ENCODE measurements at places on chromosomes 12 and 14.

DNA sequence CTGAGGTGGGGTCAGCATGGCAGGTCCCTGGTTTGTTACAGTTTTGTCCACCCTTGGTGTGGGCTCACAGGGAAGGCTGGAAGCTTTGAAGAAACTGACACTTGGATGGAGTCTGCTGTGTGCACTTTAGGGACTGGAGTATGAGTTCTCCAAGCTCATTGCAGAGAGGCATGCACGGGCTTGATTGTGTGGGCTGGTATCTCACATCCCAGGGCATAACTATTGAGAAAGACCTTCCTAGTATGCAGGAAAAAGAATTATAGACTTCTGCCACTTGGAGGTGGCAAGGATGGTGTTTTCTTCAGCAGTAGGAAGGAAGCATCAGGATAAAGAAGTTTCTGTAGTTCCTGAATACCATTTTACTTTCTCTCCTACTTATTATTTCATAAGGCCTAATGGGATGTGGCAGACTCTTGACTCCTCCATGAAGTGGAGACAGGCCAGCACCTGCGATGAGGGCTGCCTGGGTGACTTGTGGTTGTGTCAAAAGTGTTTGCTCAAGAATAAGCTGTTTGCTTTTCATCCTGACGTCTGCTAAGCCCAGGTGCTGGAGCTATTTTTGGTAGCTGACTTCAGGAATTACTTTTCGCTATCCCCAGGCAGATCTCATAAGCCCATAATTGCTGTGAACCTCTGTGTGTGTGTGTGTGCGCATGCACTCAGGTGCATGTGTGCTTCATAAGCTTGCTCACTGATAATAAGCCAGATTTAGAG, 125.8 kb downstream of the KTN1 start:
- DNase-seq, result no peak

DNA sequence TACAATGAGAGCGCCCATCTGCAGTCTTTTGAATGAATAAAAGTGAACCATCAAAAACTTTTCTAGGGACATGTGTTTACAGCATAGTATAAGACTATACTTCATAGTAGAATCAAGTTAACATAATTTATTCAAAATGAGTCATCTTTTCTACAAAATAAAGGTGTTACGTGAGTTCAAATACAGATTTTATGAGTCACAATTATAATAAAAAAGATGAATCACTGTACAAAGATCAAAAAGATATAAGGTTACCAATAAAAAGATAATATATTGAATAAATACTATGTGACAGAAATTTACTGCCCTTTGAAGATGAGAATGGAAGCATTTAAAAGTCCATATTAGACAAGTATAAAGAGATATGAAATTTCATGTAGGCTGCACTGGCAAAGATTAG, 2.8 kb downstream of the MBIP start:
- DNase-seq, result no peak

DNA sequence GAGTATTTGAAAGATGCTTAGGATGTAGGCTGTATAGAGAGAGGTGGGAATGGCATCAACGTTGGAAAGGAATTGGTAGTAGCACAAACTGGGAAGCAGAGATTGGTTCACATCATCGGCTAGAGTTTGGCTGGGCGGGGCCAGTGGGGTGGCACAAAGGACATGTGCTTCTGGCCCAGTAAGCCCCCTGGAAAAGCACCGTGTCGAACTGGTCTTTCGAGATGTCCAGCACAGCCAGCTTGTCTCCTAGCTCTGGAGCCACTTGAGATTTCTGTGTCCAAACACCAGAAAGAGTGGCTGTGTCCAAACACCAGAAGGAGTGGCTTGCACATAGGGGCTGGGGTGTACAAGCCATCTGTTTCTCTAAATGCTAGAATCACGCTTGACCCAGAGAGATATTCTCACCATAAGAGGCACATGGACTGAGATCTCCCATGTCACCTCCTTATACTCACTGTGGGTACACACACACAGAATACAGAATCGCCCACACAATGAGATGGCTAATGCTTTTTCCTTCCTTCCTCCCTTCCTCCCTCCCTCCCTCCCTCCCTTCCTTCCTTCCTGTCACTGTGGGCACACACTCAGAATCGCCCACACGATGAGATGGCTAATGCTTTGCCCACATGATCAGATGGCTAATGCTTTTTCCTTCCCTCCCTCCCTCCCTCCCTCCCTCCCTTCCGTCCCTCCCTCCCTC, 41.8 kb upstream of the KCNK13 start:
- DNase-seq, result no peak

DNA sequence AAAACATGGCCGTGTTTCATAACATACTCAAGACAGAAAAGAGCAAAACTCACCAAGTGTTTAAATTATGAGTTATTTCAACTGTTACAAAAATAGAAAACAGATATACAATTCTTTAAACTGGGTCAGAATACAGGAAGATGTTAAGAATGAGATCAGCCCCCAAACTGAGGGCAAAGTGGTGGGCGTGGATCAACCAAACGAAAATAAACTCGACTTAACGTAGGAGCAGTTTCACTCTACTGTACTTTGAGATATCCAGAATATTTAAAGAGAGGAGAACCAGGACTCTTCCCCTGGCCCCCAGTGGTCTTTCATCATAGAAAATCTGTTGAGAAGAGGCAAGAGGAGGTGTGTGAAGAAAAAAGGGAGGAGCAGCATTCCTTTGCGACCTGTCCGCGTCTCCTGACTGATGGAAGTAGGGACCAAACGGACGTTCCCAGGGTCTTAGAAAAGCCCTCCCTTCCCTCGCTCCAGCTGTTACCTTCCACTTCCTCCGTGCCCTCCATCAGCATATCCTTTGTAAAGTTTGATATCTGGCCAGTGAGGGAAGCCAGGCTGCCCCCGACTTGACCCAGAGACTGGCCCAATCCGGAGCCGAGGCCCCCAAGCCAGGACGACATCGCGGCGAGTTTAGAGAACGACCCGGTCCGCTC, 668 bp downstream of the TRIP11 start:
- peak; percentile 43 for DNase-seq

GRCh38 chr12:3033539-3033867, 43.7 kb upstream of the TSPAN9 start:
- DNase-seq, result no peak

DNA sequence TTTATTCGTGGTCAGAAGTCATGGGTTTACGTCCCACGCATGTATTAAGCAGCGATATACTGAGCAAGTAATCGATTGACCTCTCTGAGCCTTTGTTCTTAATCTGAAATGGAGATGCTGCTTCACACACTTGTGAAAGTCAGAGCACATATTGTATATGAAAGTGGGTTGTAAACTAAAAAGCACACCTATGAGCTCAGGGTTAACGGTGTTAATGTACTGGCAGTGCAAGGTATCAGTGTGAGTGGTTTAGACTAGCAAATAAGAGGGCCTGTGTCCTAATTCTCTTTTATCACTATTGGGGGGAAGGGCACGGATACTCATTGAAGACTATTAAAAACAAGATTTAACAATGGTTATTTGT, 676 bp downstream of the MRPL42 start:
- DNase-seq, result no peak

GRCh38 chr14:101501858-101502615, 59.3 kb upstream of the DIO3 start:
- no peak for DNase-seq

DNA sequence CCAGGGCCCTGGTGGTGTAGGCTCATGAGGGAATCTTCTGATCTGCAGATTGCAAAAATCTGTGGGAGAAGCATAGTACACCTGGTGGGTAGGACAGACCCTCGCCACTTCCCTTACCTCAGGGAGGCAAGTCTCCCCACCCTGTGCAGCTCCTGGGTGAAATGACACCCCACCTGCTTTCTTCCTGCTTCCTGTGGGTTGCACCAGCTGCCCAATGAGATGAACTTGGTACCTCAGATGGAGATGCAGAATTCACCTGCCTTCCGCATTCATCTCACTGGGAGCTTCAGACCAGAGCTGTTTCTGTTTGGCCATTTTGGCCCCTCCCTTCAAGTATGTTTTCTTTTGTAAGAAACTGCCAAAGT, 4.7 kb downstream of the CLEC2D start:
- no peak for DNase-seq

DNA sequence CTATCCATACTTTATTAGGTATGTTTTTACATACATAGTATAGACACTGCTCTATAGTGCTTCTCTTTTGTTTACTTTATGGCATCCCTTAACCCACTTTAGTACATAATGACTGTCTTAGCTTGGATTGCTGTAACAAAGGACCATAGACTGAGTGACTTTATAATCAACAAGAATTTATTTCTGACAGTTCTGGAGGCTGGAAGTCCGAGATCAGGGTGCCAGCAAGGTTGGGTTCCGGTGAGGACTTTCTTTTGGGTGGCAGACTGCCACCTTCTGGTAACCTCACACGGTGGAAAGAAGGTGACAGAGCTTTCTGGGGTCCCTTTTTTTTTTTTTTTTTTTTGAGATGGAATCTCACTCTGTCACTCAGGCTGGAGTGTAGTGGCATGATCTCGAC, 48.6 kb upstream of the PPM1H start:
- DNase-seq, result no peak

GRCh38 chr12:109735825-109736551, 22.4 kb downstream of the FAM222A start:
- DNase-seq, result no peak

GRCh38 chr12:1189163-1189562, 198.1 kb downstream of the ERC1 start:
- DNase-seq, result no peak

DNA sequence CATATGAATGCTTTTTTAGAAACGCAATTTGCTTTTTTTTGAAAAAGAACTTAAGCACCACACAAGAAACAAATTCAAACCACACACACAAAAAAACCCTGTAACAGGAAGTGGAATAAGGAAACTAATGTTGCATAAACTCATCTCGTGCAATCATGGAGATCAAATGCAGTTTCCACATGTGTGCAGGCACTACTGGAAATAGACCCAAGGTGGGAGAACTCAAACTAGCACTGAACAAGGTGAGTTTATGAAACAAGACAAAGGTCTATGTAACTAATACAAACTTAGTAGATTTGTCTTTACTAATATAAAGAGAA, 17.5 kb downstream of the NIN start:
- no peak for DNase-seq

- no peak for DNase-seq
Measured at GRCh38 chr12:5439788-5440300, 7.9 kb downstream of the NTF3 start.
